ENCODE measurements at places on chromosomes 6 and 20.

DNA sequence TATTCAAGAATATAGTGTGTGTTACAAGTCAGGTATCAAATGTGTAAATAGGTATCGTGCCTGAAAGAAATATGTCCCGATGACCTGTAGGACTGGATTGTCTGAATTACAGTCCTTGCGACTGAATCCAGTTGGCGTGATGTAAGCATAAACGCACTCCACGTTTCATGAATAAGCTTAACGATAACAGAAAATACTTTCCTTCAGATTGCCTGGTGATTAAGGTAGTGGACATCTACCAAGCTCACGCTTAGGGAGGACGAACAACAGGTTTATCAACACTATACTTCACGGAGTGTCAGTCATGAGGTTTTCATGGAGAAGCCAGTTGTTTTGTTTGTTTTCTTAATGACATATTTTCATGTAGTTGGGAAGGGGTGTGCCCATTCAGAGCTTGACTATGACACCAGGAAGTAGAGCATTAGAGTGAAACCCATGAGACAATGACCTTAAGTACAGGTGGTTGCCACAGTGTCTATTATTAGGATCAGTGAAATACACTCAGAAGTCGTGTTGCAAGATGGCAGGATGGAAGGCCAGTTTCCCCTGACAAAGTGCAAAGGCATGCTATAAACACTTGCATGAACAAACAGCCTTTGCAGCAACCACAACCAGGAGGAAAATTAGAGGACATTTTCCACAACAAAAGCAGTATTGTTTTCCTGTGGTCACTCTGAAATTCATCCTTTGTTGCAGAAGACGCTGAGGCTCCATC lies 305.8 kb upstream of the PRDM1 start:
- DNase-seq = no peak

GRCh38 chr6:42378125-42378524 lies 73.6 kb downstream of the TRERF1 start:
- no peak for DNase-seq

- no peak for DNase-seq
Measured at GRCh38 chr6:13013681-13014503, 297.3 kb downstream of the PHACTR1 start.

- no peak for DNase-seq
Measured at GRCh38 chr6:124147621-124148020, 344.0 kb downstream of the NKAIN2 start.

DNA sequence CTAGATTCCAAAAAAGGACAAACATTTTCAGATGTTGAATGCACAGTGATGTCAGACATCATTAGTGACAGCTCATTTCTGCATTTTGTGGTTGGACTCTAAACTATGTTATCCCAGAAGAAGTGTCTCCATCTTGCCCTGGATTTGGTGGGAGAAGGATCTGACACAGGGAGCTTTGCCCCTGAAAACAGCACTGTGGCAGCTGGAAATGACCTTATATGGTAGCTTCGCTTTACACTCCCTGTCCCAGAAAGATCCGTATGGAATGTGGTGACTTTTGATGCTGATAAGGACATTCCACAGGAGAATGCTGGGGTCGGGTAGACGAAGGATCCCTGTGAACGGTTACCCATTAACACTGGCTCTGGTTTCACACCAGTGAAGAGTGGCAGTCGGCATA lies 87.2 kb upstream of the EDN1 start:
- no peak for DNase-seq

- DNase-seq = no peak
Measured at GRCh38 chr6:16743664-16744210, 17.5 kb downstream of the ATXN1 start.

- no peak for DNase-seq
Measured at GRCh38 chr20:43751167-43752050, 24.6 kb upstream of the GTSF1L start.

GRCh38 chr20:17457588-17458190 lies 73.5 kb downstream of the BFSP1 start:
- no peak for DNase-seq

GRCh38 chr6:131062241-131063027 lies 611 bp downstream of the EPB41L2 start:
- DNase-seq = no peak

DNA sequence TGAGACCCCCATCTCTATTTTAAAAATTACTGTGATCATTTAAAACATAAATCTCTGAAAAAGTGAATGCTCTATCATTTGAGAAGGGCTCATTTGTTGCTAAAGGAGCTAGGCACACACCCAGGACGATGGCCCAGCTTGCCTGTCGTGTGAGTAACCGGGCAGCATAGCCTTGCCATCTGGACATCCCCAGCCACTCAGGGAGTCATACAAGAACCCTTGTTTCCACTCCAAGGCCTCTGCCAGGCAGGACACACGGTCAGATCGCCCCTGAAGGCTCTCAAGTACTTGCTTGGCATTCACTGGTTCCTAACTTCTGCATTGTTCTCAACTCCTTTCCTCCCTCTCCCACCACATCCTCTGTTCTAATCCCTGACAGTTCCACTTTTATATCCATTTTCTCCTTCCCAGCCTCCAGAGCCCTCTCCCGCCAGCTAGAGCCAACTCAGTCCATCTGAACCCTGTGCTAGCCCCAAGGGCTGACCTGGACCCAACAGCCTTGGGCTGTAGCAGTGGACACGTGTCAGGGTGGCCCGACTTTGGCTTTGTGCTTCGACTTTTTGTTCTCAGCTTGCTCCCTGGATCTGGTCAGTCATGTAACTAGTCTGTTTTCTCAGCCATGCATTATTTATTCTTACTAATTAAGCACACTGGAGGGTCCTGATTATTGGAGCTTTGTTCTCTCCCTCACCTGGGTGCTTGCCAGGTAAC lies 15.7 kb upstream of the EZR start:
- DNase-seq = no peak

- DNase-seq = no peak
Measured at GRCh38 chr6:160106701-160107100, 14.9 kb upstream of the SLC22A1 start.

DNA sequence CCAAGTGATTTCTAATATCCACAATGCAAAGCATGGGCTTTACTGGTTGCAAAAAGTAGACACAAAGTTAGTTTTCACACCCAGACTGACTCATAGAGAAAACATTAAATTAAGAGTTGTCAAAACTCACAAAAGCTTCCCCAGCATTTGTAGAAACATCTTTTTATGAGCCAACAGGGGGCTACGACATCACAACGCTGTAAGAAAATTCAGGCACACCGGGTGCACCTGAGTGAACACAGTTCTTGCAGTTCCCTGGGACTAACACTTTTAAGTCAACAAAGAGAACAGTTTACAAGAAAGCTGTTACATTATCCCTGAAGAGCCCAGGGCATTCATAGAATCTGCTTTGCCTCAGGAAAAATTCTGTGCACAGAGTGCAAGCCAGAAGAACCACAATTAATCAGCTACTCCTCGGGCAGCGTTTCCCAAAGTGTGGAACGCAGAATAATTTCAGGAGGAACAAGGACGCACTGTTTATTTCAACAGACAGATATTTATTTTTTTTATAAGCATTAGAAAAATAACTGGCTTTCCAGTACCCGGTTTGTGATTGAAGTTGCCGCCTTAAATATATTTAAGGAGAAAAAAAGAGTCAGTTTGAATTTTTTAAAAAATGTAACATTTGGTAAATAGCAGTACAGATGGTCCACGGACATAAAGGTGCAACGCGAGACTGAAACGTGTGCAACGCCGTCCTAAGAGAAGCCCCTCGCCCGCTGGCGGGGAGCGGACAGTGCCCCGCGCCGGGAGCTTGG lies 1.2 kb downstream of the NCOA5 start:
- DNase-seq = no peak

DNA sequence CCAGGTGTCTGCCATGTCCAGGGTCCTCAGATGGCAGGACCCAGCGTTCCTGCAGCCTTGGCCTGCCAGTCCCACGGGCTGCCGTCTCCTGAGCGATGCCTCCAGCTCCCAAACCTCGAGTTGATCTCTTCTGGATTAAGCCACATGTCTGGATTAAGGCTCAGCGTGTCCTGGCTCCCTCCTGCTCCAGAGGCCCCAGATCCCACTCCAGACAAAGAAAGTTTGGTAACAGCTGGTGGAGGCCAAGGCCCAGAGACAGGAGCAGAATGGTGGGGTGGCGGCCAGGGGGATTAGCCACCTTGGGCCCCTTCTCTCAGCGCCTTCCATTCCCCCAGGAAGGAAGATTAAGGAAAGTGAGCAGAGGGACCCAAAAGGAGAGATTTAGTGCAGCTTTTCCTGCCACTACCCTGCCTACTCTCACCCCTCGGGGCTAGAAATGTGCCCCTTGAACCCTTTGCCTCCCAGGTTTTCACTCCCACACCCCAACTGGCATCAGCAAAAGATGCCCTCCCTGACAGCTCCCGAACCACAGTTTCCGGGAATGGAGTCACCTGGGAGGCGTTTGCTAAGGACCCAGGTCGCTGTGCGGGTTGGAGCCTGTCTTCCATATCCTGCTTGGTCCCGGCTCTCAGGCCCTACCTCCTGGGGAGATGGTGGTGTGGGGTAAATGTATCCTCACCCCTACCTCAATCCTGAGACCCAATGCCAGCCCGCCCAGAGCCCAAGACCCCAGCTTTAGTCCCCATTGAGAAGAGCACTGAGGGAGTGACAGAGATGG lies 6.9 kb downstream of the SPDEF start:
- DNase-seq = no peak

- DNase-seq = no peak
Measured at GRCh38 chr6:23696992-23697391, 429.0 kb upstream of the NRSN1 start.

- DNase-seq = no peak
Measured at GRCh38 chr20:44756011-44756688, 10.5 kb downstream of the KCNK15 start.

DNA sequence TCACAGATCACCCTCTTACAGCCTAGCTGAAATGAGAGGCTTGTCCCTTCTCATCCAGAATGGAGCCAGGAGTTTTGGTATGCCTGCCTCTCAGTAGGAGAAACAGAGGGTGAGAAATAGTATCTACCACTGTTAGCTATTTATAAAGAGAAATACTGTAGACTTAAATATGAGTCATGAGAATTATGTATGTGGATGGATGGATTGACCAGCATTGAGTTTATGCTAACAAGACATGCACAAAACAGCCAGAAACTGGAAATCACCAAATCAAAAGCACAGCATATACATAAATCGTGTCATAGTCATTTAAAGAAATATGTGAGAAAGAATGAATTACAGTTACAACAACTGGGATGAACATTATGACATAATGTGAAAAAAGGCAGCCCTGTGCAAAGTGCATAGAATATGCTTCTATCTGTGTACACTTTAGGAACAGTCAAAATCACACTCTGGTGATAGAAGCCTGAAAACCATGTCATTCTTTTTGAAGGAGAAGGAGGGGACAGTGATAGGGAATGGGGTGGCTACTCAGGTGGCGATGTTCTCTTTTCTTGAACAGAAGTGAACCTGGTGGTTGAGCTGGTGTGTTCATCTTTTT lies 79.8 kb upstream of the KIF25 start:
- no peak for DNase-seq

- no peak for DNase-seq
Measured at GRCh38 chr20:32686530-32687179, 12.9 kb upstream of the C20orf203 start.

DNA sequence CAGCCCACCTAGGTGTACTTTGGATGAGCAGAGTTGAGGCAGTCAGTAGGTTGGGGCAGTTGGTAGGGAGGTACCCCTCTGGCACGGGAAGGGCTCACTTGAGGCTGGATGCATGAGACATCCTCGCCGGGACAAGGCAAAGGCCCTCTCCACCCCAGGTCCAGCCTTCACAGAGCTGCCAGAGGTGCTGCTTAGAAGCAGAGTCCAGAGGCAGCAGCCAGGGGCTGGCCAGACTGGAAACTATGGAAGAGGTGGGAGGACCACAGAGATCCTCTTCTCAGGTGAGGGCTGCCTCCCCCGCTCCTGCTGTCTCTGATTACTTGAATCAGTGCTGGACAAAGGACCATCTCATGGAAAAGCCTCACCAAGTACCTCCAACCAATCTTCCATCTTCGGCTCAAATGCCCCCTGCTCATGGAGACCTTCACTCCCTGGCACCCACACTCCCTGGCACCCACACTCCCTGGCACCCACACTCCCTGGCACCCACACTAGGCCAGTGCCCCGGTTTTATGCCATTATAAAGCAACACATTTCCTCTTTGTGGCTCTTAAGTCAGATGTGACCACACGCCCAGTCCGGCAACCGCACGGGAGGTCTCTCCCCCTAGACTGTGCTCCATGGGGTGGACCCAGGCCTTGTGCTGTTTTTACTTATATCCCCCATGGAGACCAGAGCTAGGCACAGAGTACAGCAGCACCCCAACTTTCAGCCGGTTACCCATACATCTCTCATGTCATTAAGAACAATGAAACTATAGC lies 100.1 kb downstream of the YTHDF1 start:
- no peak for DNase-seq

GRCh38 chr6:109579361-109579760 lies 96.3 kb upstream of the ZBTB24 start:
- no peak for DNase-seq

GRCh38 chr6:36289281-36289878 lies 19.5 kb downstream of the PNPLA1 start:
- DNase-seq = no peak

DNA sequence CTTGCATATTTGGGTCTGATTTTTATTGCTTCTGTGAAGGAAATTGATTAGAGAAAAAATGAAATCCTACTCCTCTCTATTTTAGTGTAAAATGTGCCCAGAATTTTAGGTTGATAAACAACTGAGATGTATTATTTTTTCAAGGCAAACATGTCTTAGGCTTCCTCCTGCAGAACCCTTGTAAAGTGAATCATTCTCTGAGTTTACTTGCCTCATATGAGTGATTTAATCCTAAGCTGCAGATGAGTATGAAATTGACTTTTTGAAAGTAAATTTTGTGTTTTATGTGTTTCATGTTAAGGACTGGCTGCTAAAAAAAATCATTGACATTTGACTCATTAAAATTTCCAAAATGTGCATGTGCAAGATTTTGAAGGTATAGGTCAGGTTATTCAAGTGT lies 138.5 kb upstream of the PHACTR1 start:
- DNase-seq = no peak

- DNase-seq = no peak
Measured at GRCh38 chr6:16844183-16844582, 82.9 kb upstream of the ATXN1 start.

DNA sequence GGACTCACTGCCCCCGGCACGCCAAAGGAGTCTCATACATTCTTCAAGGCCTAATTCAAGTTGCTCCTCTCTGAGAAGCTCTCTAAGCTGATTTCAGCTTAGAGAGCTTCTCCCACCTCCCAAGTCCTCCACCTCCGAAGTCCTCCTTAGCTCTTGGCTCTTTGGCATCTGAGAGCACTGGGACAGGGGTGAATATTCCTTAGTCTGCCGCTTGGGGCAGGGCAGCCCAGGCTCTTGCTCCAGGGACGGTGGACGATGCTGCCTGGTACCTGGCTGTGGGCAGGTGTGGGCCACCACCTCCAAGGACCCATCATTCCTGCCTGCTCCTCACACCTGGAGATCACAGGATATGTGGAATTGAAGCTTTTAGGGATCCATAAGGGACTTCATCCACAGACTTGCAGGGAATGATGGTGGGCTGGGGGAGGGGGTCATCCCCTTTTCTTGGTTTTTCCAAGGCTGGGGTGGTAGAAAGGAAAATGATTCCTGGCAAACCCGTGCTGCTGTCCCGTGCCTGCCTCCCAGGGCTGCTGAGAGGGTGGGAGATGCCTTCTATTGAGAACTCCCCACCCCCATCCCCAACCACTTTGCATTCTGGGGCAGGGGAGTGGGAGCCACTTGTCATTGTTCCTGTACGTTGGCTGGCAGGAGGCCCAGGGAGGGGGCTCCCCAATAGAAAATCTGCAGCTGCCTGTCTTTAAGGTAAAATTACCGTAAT lies 57.4 kb downstream of the ARHGAP40 start:
- no peak for DNase-seq

All from T-helper 1 cell (primary cell).